ENCODE measurements at places on chromosomes 1 and 21.

GRCh38 chr1:197632651-197633050, 142.6 kb downstream of the DENND1B start:
- DNase-seq = no peak

DNA sequence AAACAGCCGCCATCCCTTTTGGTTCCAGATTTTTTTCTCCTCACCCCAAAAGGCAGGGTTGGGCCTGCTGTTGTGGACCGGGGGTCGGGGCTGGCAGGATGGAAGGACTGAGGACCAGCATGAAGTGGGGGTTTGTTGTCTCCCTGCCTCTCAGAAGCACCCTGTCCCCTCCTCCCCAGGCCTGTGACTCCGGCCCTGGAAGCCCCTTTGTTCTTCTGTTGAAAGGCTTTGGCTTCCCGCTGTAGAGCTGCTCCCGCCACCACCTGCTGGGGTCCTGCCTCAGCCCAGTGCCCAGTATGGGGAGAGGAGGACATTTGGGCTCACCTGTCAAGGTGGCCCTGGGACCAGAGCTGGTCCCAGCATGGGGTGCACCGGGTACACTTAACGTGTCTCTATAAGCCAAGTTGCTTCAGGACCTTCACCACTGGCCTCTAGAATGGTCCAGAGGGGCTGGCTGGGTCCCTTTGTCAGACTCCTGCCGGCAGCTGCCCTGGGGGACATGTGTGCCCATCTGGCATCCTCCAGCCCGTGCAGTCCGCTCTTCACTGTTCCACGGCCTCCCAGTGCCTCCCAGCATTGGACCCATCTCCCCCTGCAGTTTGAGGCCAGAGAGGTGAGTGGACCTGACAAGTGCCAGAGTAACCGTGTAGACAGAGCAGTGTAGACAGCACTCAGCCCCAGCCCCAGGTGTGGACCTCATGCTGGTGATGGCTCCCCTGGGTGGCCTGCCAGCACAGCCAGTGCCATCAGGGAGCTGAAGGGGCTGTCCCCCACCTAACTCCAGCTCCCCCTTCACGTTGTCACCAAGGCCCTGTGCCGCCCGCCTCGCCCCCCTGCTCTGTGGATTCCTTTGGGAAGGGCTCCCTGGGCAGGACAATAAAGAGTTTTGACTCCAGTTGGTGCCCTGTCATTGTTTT, 6.1 kb upstream of the SYTL1 start:
- DNase-seq = no peak

DNA sequence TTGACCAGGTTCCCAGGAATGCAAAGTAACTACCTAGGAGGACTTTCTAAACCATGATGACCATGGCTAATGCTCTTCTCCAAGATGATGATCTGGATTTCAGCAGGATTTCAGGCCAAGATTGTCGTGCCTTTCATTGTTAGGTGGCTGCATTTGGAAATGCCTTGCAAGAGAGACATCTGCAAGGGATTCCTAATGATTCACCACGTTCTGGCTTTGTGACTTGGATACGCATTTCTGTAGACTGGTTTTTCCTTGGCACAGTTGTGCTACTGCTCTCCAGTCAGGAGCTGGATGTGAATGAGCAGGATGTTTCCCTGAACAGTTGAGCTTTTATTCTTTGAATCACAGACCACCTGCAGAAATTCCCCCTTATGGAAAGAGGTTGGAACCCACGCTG, 212.4 kb downstream of the BACH1 start:
- DNase-seq = no peak

- DNase-seq = peak; percentile 78
These were observed 60.7 kb upstream of the GOLT1A start for GRCh38 chr1:204274446-204274845.

All from fibroblast of lung (primary cell).